NCI-H1105 (cell line): ENCODE measurements at places on chromosomes 16 and 17.

- no peak for DNase-seq
Measured at GRCh38 chr17:69134112-69134511, 7.6 kb downstream of the ABCA6 start.

GRCh38 chr17:44398692-44399691, 9.5 kb upstream of the ITGA2B start:
- DNase-seq = no peak

DNA sequence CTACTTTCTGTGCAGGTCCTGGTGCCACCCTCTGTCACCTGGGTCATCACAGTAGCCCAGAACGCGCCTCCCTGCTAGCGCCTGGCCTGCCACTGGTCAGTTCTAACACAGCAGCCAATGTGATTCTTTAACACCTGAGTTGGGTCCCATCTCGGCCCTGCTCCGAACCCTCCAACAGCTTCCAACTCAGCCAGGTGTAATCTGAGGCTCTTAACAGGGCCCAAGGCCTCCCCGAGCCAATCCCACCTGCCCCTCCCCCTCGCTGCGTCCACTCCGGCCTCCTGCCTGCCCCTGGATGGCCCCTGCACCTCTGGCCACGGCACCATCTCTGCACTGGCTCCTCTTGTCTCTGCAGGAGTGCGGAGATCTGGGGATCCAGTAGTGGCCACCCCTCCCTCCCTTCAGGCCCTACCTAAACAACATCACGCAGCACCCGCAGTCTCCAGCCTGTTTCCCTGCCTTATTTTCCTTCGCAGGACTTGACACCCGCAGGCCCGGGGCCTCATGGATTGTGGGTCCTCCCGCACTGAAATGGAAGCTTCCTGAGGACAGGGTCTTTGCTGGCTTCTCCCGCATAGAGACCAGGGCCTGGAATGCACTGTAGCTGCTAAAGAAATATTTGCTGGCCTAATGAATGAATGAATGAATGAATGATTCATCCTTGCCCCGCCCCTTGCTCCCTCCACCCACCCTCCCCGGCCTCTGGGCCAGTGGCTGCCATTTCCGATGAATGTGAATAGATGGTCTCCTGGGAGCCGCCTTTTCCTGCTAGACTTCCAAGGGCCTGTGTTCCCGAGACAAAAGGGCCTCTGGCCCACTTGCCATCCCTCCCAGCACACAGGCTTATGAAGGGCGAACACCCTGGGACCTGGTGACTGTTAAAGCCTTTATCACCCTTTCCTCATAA, 174.8 kb upstream of the FOXF1 start:
- DNase-seq = no peak

DNA sequence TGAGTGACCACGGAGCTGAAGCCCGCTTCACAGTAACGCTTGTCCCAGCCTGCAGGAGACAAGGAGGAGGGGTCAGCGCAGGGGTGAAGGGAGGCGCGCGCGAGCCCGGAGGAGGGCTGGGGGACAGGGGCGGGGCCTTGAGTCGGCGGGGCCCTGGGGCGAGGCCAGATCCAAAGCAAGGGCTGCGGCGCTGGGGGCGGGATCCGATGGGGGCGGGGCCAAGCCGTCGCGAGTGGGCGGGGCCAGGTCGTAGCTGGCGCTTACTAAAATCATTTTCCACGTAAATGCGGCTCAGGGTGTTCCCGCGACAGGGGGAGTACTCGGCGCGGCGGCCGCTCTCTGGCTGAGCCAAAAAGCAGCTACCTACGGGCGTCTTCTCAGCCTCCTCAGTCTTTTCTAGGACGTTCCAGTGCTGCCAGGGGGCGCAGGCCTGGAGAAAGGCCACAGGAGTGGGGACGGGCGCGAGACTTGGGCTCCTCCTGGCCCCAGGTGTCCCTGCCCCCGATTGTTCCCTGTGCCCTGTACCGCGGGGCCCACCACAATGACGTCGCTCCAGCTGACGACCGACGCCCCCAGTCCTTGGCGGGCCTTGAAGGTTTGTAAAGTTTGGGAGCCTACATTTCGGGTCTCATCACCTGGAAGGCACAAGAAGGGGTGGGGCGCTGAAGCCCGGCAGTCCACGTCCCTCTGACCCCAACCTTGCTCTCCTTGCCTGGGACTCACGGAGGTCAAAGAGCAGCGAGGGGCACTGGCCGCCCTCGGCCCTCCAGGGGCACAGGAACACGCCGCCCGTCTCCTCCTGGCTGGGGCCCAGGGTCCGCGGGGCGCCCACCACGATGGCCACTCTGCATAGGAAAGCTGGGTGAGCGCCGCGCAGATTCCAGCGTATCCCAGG, 3.9 kb downstream of the ITGA2B start:
- peak; percentile 73 for DNase-seq

- DNase-seq = no peak
Measured at GRCh38 chr17:8887834-8888703, 20.6 kb upstream of the PIK3R6 start.

- no peak for DNase-seq
Measured at GRCh38 chr16:47028767-47029377, 55.4 kb upstream of the DNAJA2 start.

DNA sequence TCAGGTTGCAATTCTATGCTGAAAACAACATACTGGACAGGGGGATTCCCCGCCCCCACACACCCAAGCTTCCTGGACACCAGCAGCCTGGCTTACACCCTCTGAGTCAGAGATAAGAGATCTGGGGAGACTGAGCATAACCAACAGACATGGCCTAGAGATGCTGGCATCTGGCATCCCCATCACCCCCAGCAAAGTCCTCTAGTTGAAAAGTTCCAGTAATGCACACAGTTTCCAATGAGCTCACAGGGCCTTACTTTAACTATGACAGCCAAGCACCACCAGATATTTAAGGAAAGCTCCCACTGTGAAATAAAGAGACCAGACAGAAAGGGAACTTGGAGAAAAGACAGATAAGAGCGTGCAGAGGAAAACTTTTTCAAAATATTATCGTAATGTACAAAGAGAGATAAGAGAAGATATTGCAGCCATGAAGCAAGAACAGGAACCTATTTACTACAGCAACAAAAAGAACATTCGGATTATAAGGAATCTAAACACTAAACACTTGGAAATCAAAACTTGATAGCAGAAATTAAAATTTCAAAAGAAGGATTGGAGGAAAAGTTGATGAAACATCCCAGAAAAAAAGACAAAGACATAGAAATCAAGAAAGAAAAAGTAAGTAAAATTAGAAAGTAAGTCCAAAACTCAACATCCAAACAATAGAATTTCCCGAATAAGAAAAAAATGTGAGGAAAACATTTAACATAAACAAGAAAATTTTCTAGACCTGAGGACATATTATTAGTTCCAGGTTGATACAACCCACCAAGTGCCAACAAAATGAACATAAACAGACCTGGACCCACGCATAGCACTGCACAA, 17.2 kb upstream of the ALOX15 start:
- no peak for DNase-seq

- DNase-seq = no peak
Measured at GRCh38 chr16:84059111-84059510, 16.5 kb upstream of the SLC38A8 start.

GRCh38 chr16:27341549-27341948, 27.8 kb downstream of the IL4R start:
- no peak for DNase-seq

DNA sequence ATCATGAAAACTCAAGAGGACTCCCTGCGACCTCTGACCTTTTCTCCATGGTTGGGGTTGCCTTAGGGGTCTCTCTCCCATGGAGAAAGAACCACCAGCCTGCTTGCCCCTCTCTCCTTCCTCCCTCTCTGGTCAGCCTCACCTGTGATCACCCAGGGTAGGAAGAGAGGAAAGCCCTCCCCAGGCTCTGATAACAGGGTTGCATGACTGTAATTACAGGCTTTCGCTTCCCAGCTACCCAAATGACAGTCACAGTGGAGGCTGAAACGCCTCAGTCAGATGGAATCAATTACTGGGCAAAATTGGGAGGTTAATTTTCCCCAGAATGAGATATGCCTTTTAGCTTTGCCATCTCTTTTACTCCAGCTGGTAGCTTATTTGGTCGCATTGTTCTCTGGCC, 265.8 kb upstream of the SOX9 start:
- DNase-seq = no peak

- no peak for DNase-seq
Measured at GRCh38 chr17:44010966-44011647, 3.7 kb downstream of the TMEM101 start.

DNA sequence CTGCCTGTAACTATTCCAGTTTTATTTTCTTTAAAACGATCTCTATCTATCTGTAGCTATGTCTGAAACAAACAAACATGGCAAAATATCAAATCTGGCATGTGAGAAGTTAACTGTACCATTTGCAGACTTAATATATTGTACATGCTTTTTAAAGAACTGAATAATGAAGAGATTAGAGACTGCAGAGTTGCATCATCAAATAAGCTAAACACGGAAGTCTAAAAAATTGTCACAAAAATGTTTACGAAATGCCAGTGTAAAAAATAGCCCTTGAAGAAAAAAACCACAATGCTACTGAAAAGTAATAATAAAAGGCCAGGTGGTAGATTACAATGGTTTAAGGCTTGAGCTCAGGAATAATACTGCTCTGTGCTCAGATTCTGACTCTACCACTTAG, 43.1 kb downstream of the HS3ST3A1 start:
- no peak for DNase-seq

DNA sequence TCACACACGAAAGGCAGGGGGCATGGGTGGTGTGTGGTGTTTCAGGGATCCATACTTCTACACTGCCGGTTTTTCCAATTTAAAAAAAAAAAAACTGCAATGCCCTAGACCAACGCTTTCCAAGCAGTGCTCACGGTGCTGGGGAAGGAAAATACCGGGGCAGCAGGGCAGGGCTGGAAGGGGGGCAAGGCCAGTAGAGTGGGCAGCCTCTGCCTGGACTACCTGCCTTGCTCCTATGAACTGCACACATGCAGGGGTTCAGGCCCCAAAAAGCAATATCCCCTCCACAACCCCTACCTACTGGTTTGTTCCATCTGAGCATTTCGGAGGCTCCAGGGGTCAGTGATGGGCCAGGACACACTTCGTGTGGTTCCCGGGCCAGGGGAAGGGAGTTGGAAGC, 29.4 kb downstream of the RPH3AL start:
- no peak for DNase-seq

- no peak for DNase-seq
Measured at GRCh38 chr16:3716831-3717234, 491 bp downstream of the TRAP1 start.

DNA sequence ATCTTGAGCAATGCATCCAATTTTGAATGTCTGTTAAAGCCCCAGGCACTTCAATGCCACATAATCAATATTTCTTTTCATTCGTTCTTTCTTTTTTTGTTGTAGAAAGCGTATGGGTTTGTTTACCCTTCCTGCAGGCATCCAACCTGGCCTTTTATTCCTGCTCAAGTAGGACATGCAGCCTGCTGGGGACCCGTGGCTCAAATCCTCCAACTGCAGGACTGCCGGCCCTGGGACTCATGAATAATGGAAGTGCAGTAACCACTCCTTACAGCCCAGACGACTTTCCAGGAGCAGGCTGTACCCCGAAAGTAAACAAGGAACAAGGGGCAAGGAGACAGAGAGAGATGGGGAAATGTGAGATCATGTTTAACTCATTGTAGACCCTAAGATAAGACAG, 126.4 kb downstream of the SALL1 start:
- no peak for DNase-seq

GRCh38 chr16:49619811-49620157, 236.1 kb downstream of the ZNF423 start:
- no peak for DNase-seq

DNA sequence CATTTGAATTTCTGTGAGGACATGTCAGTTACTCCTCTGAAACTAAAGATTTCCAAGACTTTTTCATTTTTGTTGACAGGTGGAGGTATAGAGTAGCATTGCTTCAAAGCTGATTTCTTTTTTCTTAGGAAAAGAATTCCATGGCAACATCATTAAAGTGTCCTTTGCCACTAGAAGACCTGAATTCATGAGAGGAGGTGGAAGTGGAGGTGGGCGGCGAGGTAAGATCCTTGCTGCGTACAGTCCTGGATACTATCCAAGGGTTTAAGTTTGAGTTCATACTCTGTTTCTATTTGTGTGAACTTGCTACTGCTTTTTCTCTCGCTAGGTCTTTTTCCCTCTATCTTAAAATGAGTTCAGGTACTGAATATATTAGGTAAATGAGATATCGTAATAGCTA, 26.5 kb downstream of the HEATR9 start:
- no peak for DNase-seq

GRCh38 chr16:67228034-67228785, 1.3 kb downstream of the TMEM208 start:
- DNase-seq = no peak

- DNase-seq = no peak
Measured at GRCh38 chr16:49704586-49705155, 151.2 kb downstream of the ZNF423 start.

GRCh38 chr17:72751746-72752145, 340.7 kb downstream of the SLC39A11 start:
- no peak for DNase-seq

GRCh38 chr16:85309656-85310587, 197.7 kb upstream of the CIBAR2 start:
- DNase-seq = peak; percentile 61

GRCh38 chr17:78935419-78936323, 10.5 kb upstream of the TIMP2 start:
- DNase-seq = no peak

DNA sequence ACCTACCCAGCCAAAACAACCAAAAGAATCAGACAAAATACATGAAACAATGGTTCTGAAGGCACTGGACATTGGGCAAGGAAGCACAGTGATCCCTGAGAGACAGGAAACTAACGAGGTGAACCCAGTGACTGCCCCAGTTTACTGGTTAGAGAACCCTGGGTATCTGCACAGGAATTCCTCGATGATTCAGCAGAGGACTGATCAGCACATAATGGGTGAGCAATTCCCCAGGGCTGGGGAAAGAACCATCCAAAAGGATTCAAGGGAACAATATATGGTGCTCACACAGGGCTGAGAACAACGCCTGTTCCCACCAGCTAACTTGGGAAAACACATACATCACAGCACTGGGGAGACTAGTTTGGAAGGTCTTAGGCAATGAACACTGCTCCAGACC, 167.2 kb downstream of the PARN start:
- DNase-seq = no peak

DNA sequence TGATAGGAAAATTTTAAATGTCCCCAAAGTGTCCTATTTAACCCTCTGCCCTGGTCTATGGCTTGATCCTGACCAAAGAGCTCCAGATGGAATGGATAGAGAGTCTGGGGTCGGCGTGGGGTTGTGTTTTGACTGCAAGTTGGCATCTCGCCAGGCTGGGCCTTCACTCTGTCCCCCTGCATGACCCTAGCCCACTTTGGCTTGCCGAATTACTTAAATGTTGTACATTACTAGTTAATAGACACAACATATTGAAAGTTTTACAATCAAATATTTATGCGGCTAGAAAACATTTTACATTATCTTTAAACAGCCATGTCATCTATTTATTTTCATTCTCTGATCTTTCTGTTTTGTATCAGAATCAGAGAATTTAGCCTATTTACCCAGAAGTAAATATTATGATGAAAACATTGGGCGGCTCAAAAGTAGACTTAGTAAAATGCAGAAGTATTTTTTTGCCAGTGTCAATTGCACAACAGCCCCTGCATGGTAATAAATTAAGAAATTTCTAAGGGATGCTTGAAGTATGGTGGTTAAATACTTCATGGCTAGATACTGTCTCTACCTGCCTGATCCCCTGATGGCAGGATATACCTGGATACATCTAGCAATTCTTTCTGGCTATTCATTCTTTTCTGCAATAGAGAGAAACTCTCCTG, 18.8 kb upstream of the MYOCD start:
- no peak for DNase-seq

- no peak for DNase-seq
Measured at GRCh38 chr16:83315271-83315670, 492.5 kb upstream of the HSBP1 start.

- peak; percentile 33 for DNase-seq
Measured at GRCh38 chr17:31495022-31495885, 103.8 kb downstream of the RAB11FIP4 start.

GRCh38 chr17:43779145-43780125, 658 bp upstream of the DUSP3 start:
- peak; percentile 5 for DNase-seq
